GM13976 (cell line): ENCODE measurements at places on chromosomes 7 and 10.

GRCh38 chr10:59781511-59781910 is 28.3 kb upstream of the MRLN start:
- no peak for DNase-seq

GRCh38 chr10:31725436-31725835 is 203.2 kb downstream of the ARHGAP12 start:
- no peak for DNase-seq

- no peak for DNase-seq
These were observed 68.9 kb upstream of the AQP1 start for GRCh38 chr7:30842542-30843451.

DNA sequence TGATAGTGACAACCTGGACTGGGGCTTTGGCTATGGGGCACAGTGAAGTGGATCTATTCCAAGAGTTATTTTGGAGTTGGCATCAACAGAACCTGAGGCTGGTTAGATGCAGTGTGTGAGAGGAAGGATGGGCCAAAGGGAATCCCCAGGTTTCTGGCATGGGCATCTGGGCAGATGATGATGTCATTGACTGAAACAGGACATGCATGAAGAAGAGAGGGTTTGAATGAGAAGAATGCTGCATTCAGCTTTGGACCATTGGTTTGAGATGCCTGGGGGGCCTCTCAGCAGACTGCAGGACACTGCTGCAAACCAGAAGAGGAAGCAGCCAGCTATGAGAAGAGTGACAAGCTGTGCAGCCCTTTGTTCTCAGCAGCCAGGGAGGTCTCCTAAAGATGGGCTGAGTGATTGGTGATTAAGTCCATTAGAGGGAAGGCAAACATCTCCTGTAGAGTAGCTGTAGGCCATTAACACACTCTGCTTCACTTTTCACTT is 23.1 kb upstream of the PIK3CG start:
- DNase-seq = no peak

GRCh38 chr7:42574685-42575084 is 337.2 kb downstream of the C7orf25 start:
- no peak for DNase-seq

DNA sequence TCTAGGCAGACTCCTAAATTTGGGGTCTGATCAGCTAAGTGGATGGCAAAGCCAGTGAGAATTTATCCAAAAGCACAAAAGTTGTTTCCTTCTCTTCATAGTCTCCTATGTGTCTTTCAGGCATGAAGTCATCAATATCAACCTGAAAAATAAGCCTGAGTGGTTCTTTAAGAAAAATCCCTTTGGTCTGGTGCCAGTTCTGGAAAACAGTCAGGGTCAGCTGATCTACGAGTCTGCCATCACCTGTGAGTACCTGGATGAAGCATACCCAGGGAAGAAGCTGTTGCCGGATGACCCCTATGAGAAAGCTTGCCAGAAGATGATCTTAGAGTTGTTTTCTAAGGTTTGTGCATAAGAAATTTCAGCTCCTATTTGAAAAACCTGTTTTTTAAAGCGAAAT is 4.8 kb downstream of the GSTO1 start:
- DNase-seq = no peak

GRCh38 chr7:27196287-27196767 is 3.6 kb downstream of the HOXA13 start:
- DNase-seq = peak; percentile 72

GRCh38 chr10:96025566-96025965 is 17.8 kb upstream of the CCNJ start:
- DNase-seq = no peak

- no peak for DNase-seq
These were observed 22.0 kb downstream of the MAD1L1 start for GRCh38 chr7:2210551-2211258.

GRCh38 chr7:19113855-19114550 is 3.4 kb downstream of the TWIST1 start:
- DNase-seq = no peak

DNA sequence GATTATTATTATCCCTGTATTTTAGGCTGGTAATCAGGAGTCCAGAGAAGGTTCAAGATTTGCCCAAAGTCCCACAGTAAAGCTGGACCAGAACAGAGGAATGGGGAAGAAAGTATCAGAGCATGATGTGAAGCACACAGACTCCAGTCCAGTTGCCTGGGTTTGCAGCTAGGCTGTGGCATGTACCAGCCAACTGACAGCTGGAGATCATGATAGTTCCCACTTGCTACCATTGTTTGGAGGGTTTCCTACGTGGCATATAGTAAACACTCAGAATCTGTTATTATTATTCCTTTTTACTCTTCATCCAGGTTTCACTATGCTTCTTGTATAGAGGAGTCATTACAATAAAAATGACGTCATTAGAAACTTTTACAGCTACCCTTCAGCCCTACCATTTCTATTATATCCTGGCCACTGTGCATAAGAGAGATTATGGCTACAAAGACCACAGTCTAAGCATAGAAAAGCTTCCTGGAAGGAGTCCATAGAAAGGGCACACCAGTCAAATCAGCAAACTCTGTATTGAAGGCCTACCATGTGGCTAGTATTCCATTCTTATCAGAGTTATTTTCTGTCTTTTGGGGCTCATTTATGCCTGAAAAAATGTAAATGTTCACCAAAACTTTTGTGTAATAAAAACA is 66.6 kb downstream of the MTPN start:
- no peak for DNase-seq

GRCh38 chr10:114956466-114956865 is 18.5 kb downstream of the TRUB1 start:
- no peak for DNase-seq

- no peak for DNase-seq
These were observed 19.1 kb downstream of the TMEM176B start for GRCh38 chr7:150781103-150781502.

GRCh38 chr10:86712317-86712707 is 44.0 kb downstream of the LDB3 start:
- DNase-seq = peak; percentile 82

GRCh38 chr7:134088199-134088598 is 38.9 kb upstream of the LRGUK start:
- DNase-seq = no peak

- DNase-seq = no peak
These were observed 163.4 kb downstream of the RAPGEF5 start for GRCh38 chr7:22193450-22193983.

- no peak for DNase-seq
These were observed 1.0 kb upstream of the PSMC2 start for GRCh38 chr7:103346396-103346795.

GRCh38 chr10:121734589-121735045 is 136.4 kb upstream of the FGFR2 start:
- peak; percentile 67 for DNase-seq

- DNase-seq = no peak
These were observed 33.0 kb downstream of the RASGEF1A start for GRCh38 chr10:43233601-43234430.

DNA sequence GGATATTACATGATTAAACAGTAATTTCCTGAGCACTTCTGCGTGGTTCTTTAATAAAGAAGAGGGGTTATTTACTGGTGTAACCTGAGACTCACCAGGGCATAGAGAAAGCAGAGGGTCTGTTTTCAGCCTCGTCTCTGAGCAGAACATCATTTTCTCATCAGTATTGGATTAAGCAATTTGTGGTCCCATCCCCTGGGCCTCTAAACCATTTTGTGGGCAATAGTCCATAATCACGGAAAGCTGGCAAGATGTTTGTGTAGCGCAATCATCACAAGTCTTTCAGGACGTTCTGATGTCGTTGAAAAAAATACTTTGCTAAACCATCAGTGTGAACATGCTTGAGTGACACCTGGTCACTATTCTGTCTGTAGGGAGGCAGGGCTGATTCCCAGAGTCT is 37.1 kb upstream of the SEC61G start:
- no peak for DNase-seq

GRCh38 chr7:17968791-17969715 is 28.8 kb upstream of the SNX13 start:
- DNase-seq = no peak
